HFFc6 (cell line): ENCODE measurements at places on chromosomes 12 and 14.

- peak; percentile 88 for DNase-seq
Observed at GRCh38 chr14:101721951-101722661, 39.4 kb upstream of the PPP2R5C start.

DNA sequence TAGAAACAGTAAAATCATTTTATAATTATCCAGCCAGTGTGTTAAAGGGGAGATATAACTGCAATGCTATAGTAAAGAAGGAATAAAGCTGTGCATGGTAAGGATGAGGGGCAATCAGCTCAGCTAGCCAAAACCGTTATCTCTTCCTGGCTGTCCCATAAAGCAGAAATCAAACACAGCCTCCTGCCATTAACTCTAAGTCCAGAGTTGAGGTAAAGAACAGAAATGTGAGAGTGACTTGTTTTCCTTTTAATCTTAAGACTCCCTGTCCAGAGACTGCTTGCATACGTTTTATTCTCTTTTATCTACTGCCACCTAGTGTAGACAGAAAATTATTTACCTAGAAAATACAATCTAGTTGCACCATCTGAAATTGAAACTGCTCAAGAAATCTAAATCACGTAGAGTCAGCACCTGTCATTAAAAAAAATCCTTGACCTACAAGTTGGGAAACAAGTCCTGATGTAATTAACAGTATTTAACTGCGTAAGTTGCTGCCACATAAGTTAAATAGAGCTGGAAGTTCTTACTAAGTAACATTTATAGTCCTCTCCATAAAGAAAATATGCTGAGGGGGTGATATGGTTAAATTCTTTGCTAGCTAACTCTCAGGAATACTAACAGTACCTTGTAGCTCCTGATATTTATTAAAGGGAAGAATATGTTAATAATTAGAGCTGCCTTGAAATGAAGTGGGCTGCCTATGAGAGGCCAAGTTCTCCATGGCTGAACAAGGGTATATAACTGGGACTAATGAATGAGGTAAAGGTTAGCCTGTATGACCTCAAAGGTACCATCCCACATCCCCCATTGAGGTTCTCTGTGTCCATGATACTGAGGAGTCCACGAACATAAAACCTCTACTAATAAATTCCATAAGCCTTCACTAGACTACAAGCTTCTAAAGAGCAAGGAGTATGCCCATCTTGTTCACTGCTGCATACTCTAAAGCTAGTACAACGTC, 62.7 kb downstream of the GALNT4 start:
- DNase-seq = peak; percentile 78

DNA sequence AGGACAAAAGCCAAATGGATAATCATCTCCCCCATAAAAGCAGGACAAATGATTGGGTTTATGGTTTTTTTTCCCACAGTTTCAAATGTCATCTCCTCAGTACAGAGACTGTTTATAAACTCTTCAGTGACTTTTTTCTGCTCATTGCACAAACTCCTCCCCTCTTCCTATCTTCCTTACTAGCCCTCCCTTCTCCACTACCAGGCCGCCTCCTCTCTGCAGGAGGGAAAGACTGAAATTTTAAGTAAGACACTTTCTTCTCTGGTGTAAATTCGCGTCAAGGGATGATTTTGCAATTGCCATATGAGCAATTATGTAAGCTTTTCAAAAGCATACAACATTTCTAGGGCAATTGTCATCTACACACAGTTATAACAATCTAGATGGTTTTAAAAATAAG, 37.0 kb downstream of the BTG1 start:
- DNase-seq = peak; percentile 41

GRCh38 chr12:19373586-19373985, 65.7 kb upstream of the AEBP2 start:
- no peak for DNase-seq

- DNase-seq = no peak
Observed at GRCh38 chr12:51822261-51822616, 26.3 kb downstream of the FIGNL2 start.

GRCh38 chr14:71988939-71989338, 56.7 kb downstream of the RGS6 start:
- no peak for DNase-seq

GRCh38 chr12:98121963-98122362, 393.4 kb upstream of the TMPO start:
- no peak for DNase-seq

DNA sequence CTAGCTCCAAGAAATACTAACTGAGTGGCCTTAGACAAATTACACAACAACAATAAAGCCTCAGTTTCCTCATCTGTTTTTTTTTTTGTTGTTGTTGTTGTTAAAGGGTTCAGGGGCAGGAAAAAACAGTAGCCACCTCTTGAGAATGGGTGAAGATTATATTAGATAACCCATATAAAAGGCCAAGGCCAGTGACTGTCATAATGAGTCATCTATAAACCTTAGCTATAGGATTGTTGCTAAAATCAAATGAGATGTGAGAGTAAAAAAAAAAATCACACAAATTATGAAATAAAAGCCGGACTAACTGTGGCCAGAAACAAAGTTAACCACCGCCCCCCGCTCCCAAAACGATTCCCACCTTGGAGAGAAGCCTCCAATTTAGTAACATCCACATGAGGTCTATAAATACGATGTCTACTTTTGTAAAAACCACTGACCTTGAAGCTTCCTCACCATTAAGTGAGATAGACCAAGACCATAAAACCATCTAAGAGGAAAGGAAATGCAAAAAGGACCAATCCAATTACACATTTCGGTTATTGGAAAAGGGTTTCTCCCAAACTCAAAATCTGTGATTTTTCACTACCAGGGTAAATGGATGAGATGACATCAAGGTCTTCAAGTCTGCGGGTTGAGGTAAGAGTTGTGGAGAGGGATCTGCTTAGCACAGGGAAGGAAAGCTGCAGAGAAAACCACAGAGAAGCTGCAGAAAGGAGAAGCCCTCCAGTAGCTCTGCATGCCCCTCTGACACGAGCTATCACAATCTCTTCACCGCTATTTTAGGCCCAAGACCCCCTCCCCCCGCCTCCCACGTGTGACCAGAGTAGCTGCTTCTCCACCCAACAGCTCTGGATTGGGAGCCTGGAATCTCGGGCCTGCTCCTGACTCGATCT, 1.0 kb downstream of the NAA25 start:
- DNase-seq = no peak
